ENCODE measurements at places on chromosomes 6 and 20.

DNA sequence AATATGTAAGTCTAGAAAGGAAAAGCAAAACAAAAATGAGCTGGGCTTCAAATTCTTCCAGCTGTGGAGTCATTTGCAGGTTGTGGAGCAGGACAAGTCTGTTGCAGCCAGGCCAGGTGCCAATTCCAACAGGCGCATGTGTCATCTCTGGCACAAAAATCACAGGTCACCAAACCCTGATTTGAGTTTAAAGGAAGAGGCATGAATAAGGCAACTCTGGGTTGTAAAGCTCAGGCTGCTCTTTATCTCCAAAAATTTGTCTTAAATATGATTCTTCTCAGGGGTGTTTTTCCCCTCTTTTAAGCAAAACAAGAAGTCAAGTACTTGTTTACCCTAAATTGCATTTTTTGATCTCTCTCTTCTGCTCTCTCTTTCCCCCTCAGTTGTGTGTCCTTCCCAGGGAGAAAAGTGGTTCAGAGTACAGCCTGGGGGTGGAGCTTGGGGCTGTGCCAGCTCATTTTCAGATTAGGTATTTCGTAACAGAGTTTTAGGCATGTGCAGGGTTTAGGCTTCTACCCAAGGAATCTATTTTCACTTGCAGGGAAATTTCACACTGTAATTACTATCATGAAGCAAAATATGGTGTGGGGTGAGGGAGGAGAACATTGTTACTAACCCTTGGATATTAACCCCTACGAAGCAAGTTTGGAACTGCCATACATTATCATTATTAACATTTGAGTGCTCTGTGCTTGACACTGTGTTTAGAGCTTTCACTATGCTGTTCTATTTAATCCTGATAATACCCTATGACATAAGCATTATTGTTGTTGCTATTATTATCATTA lies 8.3 kb upstream of the NCOA3 start:
- peak; percentile 57 for DNase-seq

DNA sequence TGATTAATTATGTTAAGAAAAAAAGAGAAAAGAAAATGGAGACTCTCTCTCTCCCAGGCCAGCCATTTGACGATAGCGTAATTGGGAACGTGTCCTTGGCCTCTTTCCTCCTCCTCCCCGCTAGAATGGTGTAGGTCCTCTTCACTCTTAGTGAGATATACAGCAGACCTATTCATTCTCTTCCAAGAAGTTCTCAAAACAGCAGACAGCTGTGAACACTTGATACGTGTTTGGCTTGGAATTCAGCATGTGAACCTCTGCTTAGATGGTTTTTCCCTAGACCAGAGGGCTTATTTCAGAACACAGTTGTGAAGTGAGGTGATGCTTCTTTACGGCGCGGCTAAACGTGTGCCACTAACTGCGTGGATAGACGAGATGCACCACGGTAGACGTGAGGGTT lies 32.6 kb upstream of the TULP4 start:
- DNase-seq: no peak

GRCh38 chr6:99195986-99196655 lies 153.4 kb downstream of the FAXC start:
- no peak for DNase-seq

DNA sequence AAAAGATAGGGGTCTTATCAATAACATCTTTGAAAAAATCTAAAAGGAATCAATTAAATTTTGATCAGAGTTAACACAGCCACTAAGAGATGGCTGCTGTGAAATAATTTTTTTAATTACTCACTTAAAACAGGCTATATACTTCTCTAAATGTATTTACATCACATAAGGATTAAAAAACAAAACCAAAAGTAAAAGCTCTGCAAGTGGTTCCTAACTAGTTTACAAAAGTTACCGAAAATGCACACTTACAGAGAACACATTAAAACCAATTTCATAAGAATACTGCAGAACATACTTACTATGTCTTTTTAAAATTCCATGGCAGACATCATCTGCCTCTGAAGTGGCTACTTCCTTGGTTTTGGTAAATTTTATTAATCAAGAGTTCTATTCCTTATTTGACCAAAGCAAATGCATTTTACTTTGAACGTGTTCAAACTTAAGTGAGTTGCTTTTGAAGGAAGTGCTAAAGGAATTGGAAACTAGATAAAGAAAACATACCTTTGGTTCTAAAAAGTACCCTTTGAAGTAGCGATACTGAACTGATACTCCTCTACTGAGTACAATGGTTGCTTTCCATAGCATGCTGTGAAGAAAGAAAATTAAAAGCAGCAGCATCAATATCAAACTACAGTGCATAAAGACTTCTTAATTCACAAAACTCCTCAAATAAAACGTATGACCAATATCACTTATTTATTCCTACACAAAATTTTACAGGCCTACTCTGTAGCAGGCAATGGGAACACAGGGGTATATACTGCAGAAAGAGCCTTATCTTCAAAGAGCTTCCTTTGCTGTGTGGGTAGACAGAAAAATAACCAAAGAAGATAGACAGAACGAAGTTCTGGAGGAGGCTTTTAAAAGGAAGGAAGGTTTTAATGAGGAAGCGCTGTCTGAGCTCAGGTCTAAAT lies 157.1 kb upstream of the SHLD1 start:
- DNase-seq: no peak

GRCh38 chr6:106939848-106940247 lies 34.7 kb downstream of the CD24 start:
- DNase-seq: no peak

GRCh38 chr6:12363651-12364381 lies 73.7 kb downstream of the EDN1 start:
- no peak for DNase-seq

GRCh38 chr6:7249946-7250643 lies 62.9 kb downstream of the SSR1 start:
- DNase-seq: no peak

GRCh38 chr6:19408331-19408730 lies 428.8 kb upstream of the ID4 start:
- no peak for DNase-seq

DNA sequence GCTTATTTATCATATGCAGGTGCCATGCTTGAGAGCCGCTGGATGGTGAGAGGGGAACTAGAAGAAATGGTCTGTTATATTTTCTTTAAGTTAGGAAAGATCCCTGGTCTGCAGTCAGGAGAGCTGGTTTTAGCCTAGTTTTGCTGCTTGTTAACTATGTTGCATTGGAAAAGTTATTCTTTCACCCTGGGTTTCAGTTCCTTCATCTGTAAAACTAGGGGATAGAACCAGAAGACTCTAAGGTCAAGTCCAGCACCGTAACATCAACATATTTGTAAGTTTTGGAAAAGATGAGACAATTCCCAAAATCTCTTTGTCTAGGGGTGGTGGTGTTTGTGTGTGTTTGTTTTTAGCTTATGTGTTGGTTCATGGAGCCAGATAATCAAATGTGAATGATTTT lies 304.0 kb downstream of the QKI start:
- DNase-seq: no peak

- no peak for DNase-seq
Measured at GRCh38 chr6:161023316-161023715, 31.7 kb downstream of the MAP3K4 start.

DNA sequence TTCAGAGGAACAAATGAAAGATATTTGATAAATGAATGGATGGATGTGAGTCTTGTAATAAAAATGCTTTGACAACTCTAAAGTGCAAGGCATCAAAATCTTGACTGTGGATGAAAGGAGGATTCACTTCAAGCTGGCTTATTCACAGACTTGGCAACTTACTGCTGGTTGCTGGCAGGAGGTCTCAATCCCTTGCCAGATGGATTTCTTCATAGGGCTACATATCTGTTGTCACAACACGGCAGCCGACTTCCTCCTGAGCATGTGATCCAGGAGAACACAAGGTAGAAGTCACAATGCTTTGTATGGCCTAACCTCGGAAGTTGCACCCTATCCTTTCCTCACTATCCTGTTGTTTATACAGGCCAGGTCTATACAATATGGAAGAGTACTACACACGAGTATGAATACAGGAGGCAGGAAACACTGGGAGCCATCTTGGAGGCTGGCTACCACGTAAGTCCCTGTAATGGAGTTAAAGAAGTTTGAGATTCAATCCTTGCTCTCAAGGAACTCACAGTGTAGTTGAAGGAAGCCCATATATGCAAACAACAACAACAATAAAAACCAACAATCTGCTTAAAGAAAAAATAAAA lies 97.9 kb downstream of the ID4 start:
- DNase-seq: no peak

DNA sequence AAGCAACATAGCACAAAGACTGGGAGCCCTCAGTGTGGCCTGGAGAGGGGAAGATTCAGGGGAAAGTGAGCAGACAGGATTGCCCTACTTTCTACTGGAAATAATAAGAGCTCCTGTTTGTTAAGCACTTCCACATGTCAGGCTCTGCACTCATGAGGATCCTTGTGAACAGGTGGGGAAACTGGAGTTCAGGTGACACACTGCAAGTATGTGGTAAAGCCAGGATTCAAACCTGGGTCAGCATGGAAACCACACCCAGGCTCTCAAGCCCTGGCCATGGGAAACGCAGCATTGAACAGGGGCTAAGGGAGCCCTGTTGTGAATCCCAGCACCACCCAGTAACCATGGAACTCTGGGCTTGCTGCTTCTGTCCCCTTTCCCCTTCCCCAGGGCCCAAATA lies 42.8 kb upstream of the ID1 start:
- DNase-seq: no peak

DNA sequence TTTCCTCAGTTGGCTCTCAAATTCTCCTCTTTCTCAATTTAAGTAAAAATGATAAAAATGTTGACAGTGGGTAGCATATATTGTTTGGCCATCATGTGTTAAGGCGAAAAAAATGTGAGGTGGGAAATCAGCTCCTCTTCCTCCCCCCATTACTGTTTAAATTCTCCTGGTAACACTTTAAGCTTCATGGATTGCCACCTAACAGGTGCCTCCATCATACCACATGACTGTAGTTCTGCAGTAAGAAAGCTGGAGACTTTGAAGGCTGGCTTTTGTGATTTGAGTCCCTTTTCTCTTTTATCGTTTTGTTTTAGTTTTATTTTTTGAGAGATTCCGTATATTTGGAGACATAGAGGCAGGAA lies 1.2 kb downstream of the ZFAND3 start:
- no peak for DNase-seq

DNA sequence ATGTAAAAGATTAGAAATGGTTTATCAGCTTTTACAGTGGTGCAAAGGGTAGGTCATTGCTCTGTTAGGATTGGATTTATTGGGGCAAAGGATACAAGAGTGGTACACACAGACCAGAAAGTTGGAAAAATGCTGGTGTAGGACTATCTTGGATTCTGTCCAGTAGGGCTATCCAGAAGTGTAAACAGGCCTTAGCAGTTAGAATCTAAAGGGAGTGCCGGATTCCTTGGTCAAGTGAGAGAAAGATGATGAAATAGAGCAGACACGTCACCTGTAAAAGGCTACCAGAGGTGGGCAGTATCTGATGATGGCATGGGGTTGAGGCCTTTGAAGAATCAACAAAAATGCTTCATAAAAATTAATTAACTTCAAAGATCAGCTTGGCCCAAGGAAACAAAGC lies 975.9 kb downstream of the KIF16B start:
- no peak for DNase-seq

DNA sequence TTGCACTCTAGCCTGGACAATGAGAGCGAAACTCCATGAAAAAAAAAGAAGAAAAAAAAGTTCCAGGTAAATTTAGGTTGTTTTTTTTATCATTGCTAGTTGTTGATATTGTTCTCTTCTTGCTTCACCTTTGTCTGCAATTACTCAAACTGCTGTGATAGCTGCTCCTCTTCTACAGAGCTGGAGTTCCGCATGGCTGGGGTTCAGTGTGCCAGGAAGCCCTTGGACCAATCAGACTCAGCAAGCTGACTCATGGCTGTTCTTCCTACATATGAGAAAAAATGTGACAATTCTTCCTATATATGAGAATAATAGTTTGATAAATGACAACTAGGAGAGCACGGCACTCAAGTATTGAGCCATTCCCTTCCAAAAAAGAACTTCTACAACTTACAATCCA lies 28.4 kb downstream of the DPPA5 start:
- no peak for DNase-seq

DNA sequence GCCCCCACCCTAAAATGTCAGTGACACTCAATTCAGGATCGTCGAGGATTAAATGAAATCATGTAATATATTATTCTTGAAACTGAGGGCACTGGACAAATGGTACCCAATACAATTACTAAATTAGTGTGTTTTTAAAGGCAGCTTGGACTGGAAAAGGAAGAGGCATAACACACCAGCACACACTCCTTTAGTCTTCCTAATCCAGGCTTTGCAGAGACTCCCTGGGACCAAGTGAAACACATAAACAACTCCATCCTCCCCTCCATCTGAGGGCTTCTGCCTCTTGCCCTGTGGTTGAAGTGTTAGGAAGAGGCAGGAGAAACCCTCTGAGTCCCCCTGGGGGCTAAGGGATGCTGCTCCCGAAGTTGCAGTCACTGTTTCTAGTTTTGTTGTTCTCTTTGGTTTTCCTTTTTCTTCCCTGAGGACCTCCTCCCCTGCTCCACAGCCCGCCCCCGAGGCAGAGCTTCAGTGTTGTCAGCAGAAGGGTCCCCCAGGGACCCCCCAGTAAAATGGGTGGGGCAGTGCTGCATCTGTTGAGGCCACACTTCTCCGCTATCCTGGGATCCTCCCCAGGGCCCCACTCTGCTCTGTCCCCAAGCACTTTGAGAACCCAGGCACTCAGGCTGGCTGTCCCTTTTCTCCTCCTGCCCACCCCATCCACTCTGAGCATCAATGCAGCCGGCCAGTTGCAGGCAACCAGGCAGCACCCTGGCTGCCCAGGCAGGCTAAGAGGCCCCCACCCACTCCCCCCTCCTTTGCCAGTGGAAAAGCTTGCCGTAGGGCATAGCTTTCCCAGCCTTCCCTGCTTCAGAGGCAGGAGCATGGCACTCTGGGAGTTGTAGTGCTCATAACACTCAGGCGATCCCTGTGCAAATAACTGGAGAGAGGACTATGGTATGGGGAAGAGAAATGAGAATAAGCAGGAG lies 5.9 kb downstream of the TMEM63B start:
- DNase-seq: no peak

- no peak for DNase-seq
Measured at GRCh38 chr6:31651602-31652191, 764 bp downstream of the BAG6 start.

GRCh38 chr20:46312075-46312944 lies 4.0 kb upstream of the CDH22 start:
- DNase-seq: no peak

GRCh38 chr6:3843379-3844096 lies 5.6 kb upstream of the FAM50B start:
- no peak for DNase-seq

- DNase-seq: no peak
Measured at GRCh38 chr6:50889935-50890334, 71.3 kb downstream of the TFAP2B start.

GRCh38 chr20:40811660-40812414 lies 122.8 kb upstream of the MAFB start:
- no peak for DNase-seq

Measured in stimulated activated CD4-positive, alpha-beta T cell treated with anti-CD3 and anti-CD28 coated beads, Interleukin-4, amount 100 ng/mL, for 4 hours (primary cell).